ENCODE measurements at places on chromosomes 6 and 20. TPM values are rescaled to one million over a fixed set of nuclear protein-coding genes. Genes with fewer than 3 reads are reported as not detected.

Gene SNAP25
- total RNA-seq: 4.8 TPM

Gene AIF1
- 57.3 TPM for total RNA-seq

Gene FAXC
- 0.16 TPM for total RNA-seq

Gene TGM2
- total RNA-seq: 72.7 TPM

Gene B3GALT4
- total RNA-seq: 8.5 TPM

Gene GID8
- 33.4 TPM for total RNA-seq

Gene SRSF12
- not detected for total RNA-seq

Gene ADGRB3
- 4.4 TPM for total RNA-seq

Measured in omental fat pad (tissue), 4 donors.